ENCODE measurements at places on chromosomes 2 and 18. TPM values are rescaled to one million over a fixed set of nuclear protein-coding genes. Genes with fewer than 3 reads are reported as not detected.
A peak's percentile ranks its signal among the peaks of the same experiment; 100 is the strongest.

- DNase-seq = no peak
These were observed 277.1 kb downstream of the SOX11 start for GRCh38 chr2:5969303-5969702.

- DNase-seq = no peak
These were observed 546.0 kb downstream of the ZNF804A start for GRCh38 chr2:185144159-185144919.

DNA sequence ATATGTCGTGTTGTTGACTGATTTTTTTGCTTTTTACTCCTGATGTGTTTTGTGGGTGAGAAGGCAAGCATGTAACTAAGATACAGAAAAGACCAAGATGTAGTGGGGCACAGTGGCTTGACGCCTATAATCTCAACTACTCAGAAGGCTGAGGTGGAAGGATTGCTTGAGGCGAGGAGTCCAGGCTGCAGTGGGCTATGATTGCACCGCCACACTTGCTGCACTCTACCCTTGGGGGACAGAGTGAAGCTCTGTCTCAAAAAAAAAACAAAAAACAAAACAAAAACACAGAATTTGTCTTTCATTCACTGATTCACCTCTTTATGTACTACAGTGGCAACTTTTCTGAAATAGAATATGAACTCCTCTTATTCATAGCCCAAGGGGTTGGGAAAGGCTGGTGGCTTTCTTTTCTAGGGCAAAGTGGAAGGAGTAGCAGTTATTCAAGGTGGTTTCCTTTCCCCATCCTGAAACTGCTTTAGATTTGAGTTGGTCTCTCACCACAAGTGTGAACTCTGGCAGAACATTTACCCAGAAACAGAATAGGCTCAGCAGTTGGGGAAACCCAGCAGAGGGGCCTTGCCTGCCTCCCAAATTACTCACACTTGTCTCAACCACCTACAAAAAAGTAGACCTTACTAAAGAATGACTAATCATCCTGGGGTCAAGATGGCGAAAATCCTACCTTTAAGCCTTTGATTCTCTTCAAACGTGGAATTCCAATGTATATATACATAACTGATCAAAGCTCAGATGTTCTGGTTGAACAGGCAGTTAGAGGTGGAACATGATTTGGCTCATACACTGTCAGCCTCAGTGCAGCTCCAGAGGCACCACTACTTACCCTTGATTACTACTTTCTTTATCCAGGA, 6.5 kb downstream of the TANK start:
- DNase-seq = no peak

IL1R2 gene
- not detected for total RNA-seq

VAMP5 gene
- total RNA-seq = 1.9 TPM

DNA sequence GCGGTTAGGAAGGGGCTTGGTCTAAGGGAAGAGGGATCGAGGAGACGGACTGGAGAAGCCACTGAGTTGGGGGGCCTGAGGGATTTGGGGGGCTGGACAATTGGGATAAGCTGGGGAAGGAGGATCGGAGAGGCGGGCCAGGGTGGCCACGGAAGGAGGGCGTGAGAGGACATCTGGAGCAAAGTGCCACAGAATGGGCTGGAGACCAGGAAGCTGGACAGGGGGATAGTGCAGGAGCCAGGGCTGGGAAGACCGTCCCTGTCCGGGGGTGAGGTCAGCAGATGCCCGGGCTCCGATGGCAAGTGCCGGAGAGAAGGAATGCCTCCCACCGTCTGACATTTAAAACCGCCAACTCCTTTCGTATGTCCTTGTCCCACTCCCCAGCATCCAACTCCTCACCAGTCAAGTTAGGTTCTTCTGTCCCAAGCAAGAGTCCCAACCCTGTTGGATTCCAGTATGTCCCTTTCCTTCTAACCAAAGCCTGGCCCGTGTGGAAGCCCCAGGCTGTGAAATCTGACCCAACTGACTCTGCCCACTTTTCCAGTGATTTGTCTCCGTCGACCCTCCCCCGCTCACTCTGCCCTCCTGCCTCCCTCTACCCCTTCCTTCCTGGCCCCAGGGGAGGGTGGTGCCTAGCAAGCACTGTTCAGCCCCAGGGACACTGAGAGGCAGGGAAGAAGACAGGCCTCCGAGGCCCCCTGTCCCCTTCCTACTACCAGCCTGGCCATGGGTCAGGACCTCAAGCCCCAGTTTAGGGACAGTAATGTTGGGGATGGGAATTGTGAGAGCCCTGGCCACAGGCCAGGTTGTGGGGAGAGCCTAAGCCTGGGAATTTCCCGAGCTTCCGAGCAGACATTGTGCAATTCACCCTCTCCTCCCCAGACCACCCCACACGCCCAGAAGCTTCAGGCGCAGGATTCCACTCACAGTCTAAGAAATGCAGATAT, 31.5 kb upstream of the TMBIM1 start:
- peak; percentile 54 for DNase-seq

GRCh38 chr2:233448575-233448974, 94.3 kb downstream of the DGKD start:
- DNase-seq = no peak

DNA sequence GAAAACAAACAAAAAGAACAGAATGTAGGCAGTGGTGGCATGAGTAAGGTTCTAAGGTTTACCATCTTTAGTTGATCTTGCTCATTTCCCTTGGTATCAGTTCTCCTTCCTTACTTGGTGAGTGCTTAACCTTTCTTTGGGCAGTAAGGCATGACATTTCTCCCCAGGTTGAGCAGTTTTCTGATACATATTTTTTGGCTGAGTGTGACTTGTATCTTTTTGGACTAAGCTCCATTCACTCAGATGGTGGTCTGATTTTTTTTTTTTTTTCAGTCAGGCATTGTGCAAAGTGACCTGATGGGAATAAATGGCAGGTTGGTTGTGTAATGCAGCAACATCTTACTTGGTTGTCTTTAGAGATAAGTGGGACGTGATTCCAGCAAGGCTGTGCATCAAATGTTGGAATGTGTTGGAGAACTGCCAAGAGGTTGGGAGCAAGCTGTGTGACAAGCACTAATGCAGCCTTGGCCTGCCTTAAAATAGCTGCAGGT, 15.1 kb downstream of the SPTBN1 start:
- peak; percentile 89 for DNase-seq

DNA sequence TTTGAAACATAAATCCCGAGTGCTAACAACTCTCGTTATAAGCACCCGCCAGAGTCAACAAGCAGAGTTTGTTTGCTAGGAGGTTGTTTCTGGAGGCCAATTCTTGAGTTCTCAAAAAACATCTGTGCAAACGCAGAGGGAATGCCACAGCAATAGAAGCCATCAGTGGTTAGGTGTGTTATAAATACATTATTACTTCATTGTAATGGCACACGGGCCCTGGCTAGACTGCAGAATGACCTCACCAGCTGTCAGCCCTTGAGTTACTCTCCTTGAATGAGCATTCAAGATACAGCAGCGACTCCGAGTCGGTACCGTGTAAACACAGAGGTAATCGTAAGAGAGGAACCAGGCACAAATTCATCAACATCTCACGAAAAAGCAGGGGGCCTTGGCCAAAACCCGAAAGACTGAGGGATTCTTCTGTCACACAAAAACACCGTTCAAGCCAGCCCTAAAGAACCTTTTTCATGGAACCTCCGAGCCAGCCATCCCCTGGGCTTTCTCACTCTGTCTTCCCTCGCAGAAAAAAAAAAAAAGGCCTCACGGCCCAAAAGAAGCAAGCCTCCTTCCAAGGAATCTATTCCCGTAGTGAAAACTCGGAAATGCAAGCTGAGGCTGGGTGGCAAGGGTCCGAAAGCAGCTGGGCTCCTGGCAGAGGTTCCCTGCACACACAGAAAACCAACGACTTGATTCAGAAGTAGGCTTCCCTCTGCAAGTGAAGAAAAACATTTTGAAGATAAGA, 133.7 kb upstream of the MEIS1 start:
- no peak for DNase-seq

GRCh38 chr2:191878548-191879279, 31.8 kb upstream of the CAVIN2 start:
- no peak for DNase-seq

DNA sequence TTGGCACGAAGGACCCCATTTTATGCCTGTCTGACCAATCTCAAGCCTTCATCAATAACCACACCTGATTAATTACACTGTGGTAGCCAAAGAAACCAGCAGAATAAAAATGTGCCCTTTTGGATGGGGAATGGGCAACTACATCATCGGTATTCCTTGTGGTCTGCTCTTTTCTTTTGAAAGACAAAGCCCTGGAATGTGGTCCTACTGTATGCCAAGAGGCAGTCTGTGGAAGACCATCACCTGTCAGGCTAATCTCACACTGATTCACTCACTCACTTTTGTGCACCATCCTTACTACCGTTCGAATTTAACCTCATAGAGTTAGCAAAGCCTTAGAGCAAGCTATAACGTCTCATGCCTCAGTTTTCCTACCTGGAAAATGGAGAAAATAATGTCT, 275.2 kb upstream of the LRRTM1 start:
- DNase-seq = no peak

RETSAT gene
- total RNA-seq = 39.6 TPM

DNA sequence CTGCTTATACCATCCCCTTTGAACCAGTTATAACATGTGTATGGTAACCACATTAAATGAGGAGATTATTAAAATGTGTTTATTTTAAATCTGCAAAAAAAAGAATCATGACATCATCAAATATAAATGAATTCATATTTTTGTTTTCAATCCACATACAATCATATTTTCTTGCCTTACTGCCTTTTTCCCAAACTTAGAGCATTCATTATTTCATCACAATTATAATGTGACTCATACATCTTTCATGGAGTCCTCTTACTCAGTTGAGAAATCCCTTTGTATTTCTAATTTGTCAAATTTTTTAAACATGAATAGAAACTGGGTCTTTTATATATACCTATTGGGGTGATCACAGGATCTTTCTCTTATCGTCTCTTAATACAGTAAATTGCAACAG, 909.6 kb downstream of the DSC3 start:
- DNase-seq = no peak

DNA sequence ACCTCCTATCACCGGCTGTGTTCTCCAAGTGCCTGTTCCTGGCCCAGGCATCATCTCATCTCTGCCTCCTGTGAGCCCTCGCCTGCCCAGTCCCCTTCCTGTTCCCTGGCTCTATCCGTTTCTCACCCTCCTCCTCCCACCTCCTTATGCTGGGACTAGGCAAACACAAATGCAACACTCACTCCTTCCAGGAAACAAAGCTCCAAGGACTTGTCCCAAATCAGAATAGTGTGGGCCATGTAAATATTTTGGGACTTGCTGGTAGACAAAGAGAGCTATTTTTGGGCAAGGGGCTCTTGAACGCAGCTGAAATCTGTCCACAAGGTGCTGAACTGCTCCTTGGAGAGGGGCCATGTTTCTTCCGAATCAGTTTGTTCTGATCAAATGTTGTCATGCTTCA, 25.3 kb downstream of the MBP start:
- no peak for DNase-seq

GRCh38 chr18:68739462-68739861, 24.6 kb upstream of the TMX3 start:
- no peak for DNase-seq

- DNase-seq = no peak
These were observed 115.6 kb downstream of the DYM start for GRCh38 chr18:49344825-49345224.

SERPINB12 gene
- total RNA-seq = not detected

GRCh38 chr2:121334581-121335293, 49.7 kb upstream of the TFCP2L1 start:
- peak; percentile 87 for DNase-seq

VWC2L gene
- total RNA-seq = not detected

DNA sequence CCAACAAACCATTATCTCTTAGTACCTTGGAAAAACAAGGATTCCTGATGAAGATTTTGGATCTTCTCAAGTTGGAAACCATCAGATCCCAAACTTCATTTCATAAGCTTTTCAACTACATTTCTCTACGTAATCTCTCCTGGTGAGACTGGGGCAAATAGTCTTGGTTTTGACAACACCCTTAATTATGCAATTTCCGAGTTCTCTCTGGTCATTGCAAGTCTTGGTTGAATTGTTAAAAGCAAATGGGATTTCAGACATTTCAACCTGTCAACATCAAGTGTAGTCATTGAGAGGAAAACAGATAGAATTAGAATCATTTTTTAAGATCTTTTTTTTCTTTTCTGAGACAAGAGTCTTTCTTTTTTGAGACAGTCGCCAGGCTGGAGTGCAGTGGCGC, 26.2 kb downstream of the KLF7 start:
- no peak for DNase-seq

HAT1 gene
- 65.3 TPM for total RNA-seq

DNA sequence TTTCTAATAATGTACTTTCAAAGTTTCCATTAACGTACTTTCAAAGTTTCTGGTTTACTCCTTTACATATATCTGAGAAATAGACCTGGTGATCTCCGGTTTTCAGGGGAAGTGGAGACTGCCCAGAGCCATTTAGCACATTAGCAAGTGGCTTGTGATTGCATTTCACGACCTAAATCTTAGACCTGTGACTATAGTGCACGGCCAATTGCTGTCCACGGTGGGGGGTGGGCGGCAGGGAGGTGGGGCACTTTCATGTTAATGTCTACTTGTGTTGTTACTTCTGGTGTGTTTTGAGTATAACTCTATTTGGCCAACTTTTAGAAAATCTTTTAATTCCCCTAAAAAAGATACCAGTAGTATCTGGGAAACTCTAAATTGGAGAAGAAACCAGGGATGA, 11.3 kb downstream of the GATA6 start:
- no peak for DNase-seq

IRS1 gene
- total RNA-seq = 24.6 TPM

GRCh38 chr2:3354986-3355385, 22.6 kb downstream of the EIPR1 start:
- no peak for DNase-seq

DNA sequence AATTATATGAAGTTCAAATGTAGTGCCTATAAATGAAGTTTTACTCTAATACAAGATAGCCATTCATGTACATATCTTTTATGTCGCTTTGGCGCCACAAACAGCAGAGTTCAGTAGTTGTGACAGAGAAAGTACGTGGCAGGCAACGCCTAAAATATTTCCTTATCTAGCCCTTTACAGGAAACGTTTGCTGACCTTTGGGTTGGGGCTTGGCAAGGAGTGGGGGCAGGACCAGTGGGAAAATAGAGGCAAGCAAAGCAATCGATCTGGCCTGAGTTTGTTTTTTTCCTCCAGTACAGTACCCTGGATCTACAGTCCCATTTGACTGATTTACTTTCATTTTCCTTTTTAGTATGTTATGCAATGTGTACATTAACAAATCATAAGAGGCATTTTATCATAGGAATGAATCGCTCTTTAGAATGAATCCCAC, 13.1 kb downstream of the CCDC68 start:
- DNase-seq = no peak

Data from G401 (cell line).